Activated T-helper 1 cell treated with anti-CD3 and anti-CD28 coated beads, Interleukin-12 subunit alpha, Interleukin-12 subunit beta, Interleukin-2, Interleukin-4 antibody, amounts not matched to agents 30 ng/mL and 10 ng/mL and 1 ng/mL, durations not matched to agents 14 hours and 24 hours and 36 hours (primary cell): ENCODE measurements at places on chromosomes 4 and X. TPM values are rescaled to one million over a fixed set of nuclear protein-coding genes. Genes with fewer than 3 reads are reported as not detected.

DNA sequence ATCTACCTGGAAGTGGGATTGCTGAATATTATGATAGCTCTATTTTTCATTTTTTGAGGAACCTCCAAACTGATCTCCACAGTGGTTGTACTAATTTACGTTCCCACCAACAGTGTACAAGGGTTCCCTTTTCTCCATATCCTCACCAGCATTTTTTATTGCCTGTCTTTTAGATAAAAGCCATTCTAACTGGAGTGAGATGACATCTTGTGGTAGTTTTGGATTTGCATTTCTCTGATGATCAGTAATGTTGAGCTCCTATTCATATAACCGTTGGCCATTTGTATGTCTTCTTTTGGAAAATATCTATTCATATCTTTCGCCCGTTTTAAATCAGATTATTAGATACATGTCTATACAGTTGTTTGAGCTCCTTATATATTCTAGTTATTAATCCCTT lies 101.8 kb downstream of the RASGEF1B start:
- H3K27ac ChIP-seq, result no peak overlapping the region
- H3K36me3 ChIP-seq, result no peaks in the 10 kb centered on the region
- H3K27me3 ChIP-seq, result peaks cover 9% of the 10 kb centered on the region
- no peak for DNase-seq
- no peaks in the 10 kb centered on the region for H3K4me1 ChIP-seq

DNA sequence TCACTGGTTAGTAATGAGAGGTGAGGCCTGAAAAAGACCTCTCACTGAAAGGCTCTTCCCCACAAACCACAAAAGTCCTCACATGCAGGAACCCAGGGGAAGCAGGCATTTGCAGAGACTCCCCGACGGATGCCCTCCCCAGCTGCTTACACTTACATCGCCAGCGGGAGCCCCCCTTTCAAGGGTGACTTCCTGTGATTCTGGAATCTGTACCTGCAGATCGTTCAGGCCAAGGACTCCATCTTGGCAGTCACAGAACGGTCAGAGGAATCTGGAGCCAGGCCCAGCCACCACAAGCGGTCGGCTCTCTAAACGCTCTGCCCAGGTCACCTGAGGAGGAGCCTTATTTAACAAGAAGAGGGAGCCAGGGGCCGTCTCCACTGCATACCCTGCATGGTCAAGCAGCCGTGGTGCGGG lies 71.3 kb upstream of the STS start:
- DNase-seq, result no peak
- peaks cover 14% of the 10 kb centered on the region for H3K4me1 ChIP-seq
- H3K36me3 ChIP-seq, result peaks cover 8% of the 10 kb centered on the region
- H3K27me3 ChIP-seq, result no peaks in the 10 kb centered on the region
- no peak overlapping the region for H3K27ac ChIP-seq
- no peak overlapping the region for H3K4me3 ChIP-seq

GRCh38 chr4:158046345-158046744 lies 126.5 kb downstream of the GASK1B start:
- no peak for DNase-seq
- H3K27me3 ChIP-seq, result no peaks in the 10 kb centered on the region
- H3K27ac ChIP-seq, result no peak overlapping the region
- H3K4me1 ChIP-seq, result no peaks in the 10 kb centered on the region
- H3K36me3 ChIP-seq, result no peaks in the 10 kb centered on the region

- no peak overlapping the region for H3K4me3 ChIP-seq
- H3K4me1 ChIP-seq, result no peaks in the 10 kb centered on the region
- no peak for DNase-seq
- no peak overlapping the region for H3K27ac ChIP-seq
- H3K27me3 ChIP-seq, result no peaks in the 10 kb centered on the region
- peaks cover 3% of the 10 kb centered on the region for H3K36me3 ChIP-seq
Observed at GRCh38 chr4:142092941-142093340, 456.6 kb downstream of the IL15 start.

Gene MRPL1
- total RNA-seq, result 72.7 and 75.0 TPM in 2 replicates
